ENCODE measurements at places on chromosomes 1 and 21.

GRCh38 chr1:33021567-33022431 lies 14.9 kb downstream of the AK2 start:
- no peak for DNase-seq

DNA sequence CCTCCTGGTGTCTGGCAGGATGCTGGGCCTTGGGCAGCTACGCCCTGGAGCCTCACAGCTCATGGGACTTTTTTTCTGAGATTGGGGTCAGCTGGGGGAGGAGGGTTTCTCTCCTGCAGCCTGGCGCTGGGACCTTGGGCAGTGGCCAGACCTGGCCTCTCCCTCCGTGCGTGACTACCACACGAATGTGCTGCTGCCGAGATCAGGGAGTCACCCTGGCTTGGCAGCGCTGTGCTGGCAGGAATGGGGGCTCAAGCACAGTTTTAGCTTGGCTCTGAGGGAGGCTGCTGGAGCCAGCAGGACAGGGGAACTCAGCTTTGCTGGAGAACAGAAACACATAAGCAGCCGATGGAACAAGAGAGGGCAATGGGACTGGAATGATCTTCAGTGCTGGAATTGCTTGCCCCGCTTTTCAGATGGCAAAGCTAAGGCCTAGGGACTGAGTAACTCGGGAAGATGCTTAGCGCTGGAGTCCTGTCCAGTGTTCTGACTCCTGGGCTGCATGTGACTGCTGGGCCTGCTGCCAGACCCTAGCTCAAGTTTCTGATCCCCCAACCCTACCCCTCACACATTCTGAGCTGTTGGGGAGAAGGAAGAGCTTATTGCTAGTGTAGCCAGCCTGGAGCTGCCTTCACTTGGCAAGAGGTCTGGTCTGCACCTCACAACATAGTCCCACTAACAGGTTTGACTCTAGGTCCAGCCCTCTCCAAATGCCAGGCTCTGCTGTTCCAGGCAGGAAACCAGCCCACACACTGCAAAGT lies 69.9 kb downstream of the NAV1 start:
- peak; percentile 65 for DNase-seq

- no peak for DNase-seq
These were observed 3.9 kb downstream of the POFUT2 start for GRCh38 chr21:45283611-45284455.

- peak; percentile 67 for DNase-seq
These were observed 11.8 kb downstream of the RCAN1 start for GRCh38 chr21:34603002-34603709.

- peak; percentile 13 for DNase-seq
These were observed 28.7 kb upstream of the DYRK1A start for GRCh38 chr21:37337831-37338230.

GRCh38 chr1:92323473-92324453 lies 24.9 kb downstream of the RPAP2 start:
- DNase-seq, result no peak

DNA sequence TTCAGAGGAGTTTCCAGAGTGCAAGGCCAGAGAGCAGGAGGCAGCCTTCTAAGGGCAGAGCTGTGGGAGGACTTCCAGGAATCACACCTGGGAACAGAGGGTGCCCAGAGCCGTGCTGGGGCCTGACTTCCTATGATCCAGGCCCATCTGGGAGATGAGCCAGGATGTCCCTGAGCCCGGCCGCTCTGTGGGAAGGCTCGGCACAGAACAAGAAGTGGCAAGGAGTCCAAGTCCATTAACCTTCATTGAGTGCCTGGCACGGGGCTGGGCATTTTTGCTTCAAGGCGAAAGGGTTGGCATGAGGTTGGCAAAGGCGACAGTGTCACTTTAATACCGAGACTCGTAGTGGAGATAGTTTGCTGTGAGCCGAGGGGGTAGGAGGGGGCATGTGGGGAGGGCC lies 18.2 kb downstream of the TMEM201 start:
- DNase-seq, result no peak

GRCh38 chr1:186059311-186059710 lies 315.7 kb downstream of the TPR start:
- DNase-seq, result peak; percentile 84

- peak; percentile 55 for DNase-seq
These were observed 122.9 kb upstream of the KRTAP19-8 start for GRCh38 chr21:31161157-31161556.

Data from AG10803 (cell line).